ENCODE measurements at places on chromosomes 7 and 10.
A peak's percentile ranks its signal among the peaks of the same experiment; 100 is the strongest.

DNA sequence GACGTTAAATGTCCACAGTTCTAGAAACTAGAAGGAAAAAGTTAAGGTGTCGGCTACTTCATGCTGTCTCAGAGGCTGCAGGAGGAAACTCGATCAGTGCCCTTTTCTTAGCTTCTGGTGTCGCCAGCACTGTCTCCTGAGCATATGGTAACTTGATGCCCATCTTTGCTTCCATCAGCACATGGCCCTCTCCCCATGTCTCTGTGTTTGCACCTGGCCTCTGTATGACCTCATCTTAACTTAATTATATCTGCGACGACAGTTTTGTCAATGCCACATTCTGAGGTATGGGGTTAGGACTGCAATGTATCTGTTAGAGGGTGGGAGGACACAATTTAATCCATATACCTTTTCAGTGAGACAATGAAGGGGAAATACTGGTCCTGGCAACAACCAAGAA lies 449.9 kb downstream of the POM121L12 start:
- H3K36me3 ChIP-seq = no peaks in the 10 kb centered on the region
- DNase-seq = no peak
- H3K4me3 ChIP-seq = no peak overlapping the region
- H3K27ac ChIP-seq = no peak overlapping the region
- H3K4me1 ChIP-seq = no peaks in the 10 kb centered on the region

GRCh38 chr10:104253106-104253505 lies 1.6 kb upstream of the GSTO1 start:
- DNase-seq = no peak
- H3K4me1 ChIP-seq = peaks cover 34% of the 10 kb centered on the region
- H3K27me3 ChIP-seq = peaks cover 25% of the 10 kb centered on the region
- peak overlapping the region; percentile 83 for H3K27ac ChIP-seq

DNA sequence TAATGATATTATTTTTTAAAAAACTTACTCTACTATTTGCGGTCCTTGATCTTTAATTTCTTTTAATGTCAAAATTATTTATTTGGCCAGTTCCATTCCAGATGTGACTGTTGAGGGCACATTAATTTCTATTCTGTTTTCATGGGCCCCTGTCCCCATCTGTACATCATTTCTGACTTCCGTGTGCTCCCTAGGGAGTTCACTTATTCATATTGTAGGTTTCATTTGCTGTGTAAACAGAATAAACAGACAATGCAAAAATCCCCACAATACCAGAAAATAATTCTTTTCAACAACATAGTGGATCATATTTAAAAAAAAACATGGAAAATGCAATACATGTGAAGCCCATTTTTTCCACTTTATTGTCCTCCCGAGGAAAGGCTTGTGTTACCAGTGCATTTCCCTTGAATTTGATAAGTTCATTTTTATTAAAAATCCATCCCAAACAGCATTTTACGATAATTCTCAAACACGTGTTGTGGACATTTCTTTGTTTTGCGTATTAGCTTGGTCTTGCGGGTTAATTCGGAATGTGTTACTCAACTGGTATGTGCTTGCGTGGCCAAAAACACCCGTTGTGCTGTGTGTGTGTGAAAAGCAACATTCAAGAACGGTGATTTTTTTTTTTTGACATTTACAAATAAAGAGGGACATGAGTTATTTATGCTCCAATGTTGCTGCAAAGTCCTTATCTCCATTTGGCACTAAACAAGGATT lies 138.4 kb downstream of the MGMT start:
- H3K27ac ChIP-seq = no peak overlapping the region
- DNase-seq = no peak
- peaks cover 4% of the 10 kb centered on the region for H3K36me3 ChIP-seq
- H3K4me1 ChIP-seq = peaks cover 8% of the 10 kb centered on the region

GRCh38 chr10:63576501-63576900 lies 55.3 kb downstream of the REEP3 start:
- no peak overlapping the region for H3K27ac ChIP-seq
- no peaks in the 10 kb centered on the region for H3K27me3 ChIP-seq

DNA sequence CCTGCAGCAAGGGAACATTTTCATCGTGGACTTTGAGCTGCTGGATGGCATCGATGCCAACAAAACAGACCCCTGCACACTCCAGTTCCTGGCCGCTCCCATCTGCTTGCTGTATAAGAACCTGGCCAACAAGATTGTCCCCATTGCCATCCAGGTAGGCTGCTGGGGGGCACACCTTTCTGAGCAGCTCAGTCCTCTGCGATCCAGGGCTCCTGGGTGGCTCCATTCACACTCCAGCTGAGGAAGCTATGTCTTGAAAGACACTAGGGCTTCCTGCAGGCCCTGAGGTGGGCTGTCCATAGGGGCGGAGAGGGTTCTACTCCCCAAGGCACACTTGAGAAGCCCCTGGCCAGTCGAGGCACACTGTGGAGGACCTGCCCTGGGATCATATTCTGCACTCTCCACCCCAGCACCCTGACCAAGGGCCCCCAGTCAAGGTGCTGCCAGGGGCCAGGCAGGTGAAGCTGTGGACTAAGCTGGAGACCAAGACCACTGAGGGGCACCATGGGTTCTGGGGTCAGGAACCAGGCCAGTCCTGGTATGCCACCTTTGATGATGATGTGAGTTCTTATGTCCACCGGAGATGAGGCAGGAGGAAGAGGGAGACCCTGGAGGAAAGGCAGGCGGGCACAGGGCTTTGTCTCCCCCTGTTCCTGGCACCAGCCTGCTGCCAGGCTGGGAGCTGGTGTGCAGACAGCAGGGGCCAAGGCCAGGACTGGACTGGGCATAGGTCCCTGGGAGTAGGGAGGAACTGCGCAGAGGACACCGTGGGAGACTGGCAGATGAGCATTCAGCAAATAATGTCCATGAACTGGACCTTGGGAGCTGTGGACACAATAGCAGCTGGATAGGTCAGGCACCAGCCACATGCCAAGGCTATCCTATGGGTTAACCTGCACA lies 54.8 kb downstream of the ALOX5 start:
- H3K27ac ChIP-seq = no peak overlapping the region
- peaks cover 4% of the 10 kb centered on the region for H3K36me3 ChIP-seq
- peaks cover 6% of the 10 kb centered on the region for H3K4me1 ChIP-seq
- no peak for DNase-seq

- peak overlapping the region; percentile 72 for H3K4me3 ChIP-seq
- H3K27me3 ChIP-seq = no peaks in the 10 kb centered on the region
- H3K36me3 ChIP-seq = peaks cover 20% of the 10 kb centered on the region
These were observed 65.3 kb downstream of the CARD11 start for GRCh38 chr7:2978408-2978807.

DNA sequence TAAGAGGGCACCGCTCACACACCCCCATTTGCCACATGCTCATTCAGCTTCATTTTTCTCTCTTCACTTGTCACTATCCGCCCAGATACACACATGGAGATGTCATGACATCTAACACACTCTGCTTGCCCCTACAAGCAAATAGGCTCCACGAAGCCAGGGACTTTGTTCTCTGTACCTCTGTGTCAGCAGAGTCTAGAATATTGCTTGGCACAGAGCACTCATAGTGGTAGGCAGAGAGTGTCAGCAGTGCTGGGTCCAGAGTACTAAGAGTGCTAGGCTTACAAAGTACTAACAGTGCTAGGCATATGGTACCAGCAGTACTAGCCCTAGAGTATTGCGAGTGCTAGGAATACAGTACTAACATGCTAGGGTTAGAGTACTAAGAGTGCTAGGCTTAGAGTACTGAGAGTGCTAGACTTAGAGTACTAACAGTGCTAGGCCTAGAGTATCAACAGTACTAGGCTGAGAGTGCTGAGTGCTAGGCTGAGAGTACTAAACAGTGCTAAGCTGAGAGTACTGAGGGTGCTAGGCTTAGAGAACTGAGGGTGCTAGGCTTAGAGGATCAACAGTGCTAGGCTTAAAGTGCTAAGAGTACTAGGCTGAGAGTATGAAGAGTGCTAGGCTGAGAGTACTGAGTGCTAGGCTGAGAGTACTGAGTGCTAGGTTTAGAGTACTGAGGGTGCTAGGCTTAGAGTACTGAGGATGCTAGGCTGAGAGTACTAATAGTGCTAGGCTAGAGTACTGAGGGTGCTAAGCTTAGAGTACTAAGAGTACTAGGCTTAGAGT lies 166.1 kb downstream of the PRKAG2 start:
- DNase-seq = no peak
- H3K36me3 ChIP-seq = no peaks in the 10 kb centered on the region
- peaks cover 14% of the 10 kb centered on the region for H3K4me1 ChIP-seq

DNA sequence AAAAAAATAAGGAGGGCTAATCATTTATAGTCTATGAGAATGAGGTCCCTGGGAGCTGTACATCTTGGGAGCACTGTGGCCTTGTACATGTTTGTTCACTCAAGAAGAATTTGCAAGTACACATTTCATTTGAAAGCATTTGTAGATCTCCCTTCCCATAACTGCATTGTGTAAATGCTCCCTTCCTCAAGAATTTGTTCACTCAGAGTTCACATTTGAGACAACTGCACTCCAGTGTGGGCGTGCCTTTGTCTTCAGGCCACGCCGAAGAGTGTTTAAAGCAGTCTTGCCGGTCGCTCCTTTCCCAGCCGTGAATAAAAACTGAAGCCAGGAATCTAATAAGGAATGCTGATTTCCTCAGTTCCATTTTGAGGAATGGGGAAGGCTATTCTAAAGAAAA lies 291.1 kb upstream of the LYZL1 start:
- peaks cover 5% of the 10 kb centered on the region for H3K36me3 ChIP-seq
- H3K27me3 ChIP-seq = peaks cover 10% of the 10 kb centered on the region
- DNase-seq = no peak
- no peaks in the 10 kb centered on the region for H3K4me1 ChIP-seq
- no peak overlapping the region for H3K4me3 ChIP-seq

DNA sequence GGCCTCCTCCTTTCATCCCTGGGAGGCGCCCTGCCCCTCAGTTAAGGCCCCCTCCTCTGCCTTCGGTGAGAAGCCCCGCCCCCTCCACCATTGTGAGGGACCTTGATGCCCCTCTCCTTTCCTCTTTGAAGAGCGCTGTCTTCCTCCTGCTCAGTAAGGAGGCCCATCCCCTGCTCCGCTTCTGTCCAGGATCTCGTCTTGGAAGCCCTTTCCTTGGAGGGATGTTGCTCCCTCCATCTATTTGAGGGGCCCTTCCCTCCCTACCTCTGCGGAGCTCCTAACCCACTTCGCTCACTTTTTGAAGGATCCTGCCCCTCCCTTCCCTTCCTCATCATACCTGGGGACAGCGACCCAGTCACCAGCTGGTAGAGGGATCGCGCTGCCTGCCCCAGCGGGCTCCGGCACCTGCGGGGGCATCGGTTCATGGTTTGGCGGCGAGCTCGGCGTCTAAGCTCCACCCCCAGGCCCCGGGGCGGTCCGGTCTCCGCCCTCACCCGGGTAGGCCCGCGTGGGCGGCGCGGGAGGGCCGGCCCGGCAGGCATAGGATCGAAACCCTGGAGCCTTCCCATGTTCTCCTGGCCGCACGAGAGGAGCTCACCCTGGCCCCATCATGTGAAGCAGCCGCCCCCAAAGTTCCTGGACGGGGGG lies 4.1 kb downstream of the KCNIP2 start:
- H3K4me3 ChIP-seq = peak overlapping the region; percentile 87
- DNase-seq = peak; percentile 49
- H3K27ac ChIP-seq = no peak overlapping the region

- no peaks in the 10 kb centered on the region for H3K36me3 ChIP-seq
- H3K27me3 ChIP-seq = peaks cover 15% of the 10 kb centered on the region
- DNase-seq = peak; percentile 5
- no peaks in the 10 kb centered on the region for H3K4me1 ChIP-seq
- H3K27ac ChIP-seq = no peak overlapping the region
- H3K4me3 ChIP-seq = no peak overlapping the region
These were observed 72.0 kb downstream of the GRID1 start for GRCh38 chr10:86294346-86295265.

DNA sequence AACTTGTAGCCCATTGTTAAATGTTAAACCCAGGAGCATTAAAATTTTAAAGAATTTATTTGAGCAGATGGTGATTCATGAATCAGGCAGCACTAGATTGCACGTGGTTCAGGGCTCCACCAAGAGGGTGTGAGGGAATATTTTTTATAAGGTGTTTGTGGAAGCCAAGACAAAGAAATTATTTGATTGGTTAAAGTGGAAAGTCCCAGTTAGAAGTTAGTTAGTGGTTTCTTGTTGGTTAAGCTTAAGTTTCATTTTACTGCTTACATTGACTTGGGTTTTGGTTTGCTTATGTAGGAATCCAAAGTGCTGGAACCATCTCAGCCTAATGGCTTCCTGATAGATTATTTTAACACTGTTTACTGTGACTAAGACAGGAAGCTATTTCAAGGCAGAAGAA lies 906.2 kb downstream of the LRMDA start:
- no peaks in the 10 kb centered on the region for H3K36me3 ChIP-seq
- no peak overlapping the region for H3K4me3 ChIP-seq
- H3K4me1 ChIP-seq = no peaks in the 10 kb centered on the region
- no peaks in the 10 kb centered on the region for H3K27me3 ChIP-seq
- H3K27ac ChIP-seq = no peak overlapping the region
- DNase-seq = no peak

GRCh38 chr10:5283305-5284158 lies 81.2 kb upstream of the UCN3 start:
- H3K36me3 ChIP-seq = no peaks in the 10 kb centered on the region
- DNase-seq = no peak
- no peak overlapping the region for H3K27ac ChIP-seq
- H3K27me3 ChIP-seq = peaks cover 37% of the 10 kb centered on the region
- H3K4me3 ChIP-seq = no peak overlapping the region

DNA sequence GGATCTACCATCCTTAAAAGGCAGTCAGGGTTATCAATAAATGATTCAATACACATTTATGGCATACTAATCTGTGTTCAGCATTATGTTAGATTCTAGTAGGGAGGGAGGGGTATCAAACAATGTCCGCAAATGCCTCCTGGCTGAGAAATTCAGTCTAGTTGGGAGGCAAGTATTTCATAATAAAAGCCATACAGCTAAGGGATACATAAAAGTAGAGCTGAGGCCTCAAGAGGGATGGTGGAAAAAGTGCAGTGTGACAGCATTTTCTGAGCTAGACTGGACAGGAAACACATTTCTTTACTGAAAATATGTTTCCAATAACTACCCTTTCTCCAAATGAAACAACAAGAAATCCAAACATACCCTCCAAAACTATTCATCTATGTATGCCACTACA lies 152.8 kb upstream of the LRRN3 start:
- H3K27ac ChIP-seq = no peak overlapping the region
- DNase-seq = no peak
- no peaks in the 10 kb centered on the region for H3K27me3 ChIP-seq
- H3K4me3 ChIP-seq = no peak overlapping the region

- peaks cover 38% of the 10 kb centered on the region for H3K4me1 ChIP-seq
- no peak overlapping the region for H3K27ac ChIP-seq
- H3K27me3 ChIP-seq = peaks cover 71% of the 10 kb centered on the region
- peaks cover 14% of the 10 kb centered on the region for H3K36me3 ChIP-seq
These were observed 4.0 kb downstream of the TNRC18 start for GRCh38 chr7:5419539-5420066.

DNA sequence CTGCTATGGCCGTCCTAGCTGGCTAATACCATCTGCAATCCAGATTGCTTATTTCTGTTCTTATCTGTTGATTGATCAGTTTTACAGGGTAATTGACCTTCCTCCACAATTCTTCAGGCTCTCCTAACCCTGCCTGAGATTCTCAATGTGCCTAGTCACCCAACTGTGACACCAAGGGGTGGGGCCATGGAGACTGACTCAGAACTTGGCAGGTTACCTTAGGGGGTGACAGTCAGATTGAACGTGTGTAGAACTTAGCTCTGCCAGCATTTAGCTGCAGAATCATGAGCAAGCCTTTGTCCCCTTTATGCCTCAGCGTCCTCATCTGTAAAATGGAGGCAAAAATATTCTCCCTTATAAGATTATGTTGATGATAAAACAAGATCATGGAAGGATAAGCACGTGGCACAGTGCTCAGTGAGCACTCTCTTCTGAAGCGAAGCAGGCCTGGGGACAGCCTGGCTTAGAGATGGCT lies 19.1 kb upstream of the LEP start:
- H3K27ac ChIP-seq = no peak overlapping the region
- peaks cover 10% of the 10 kb centered on the region for H3K27me3 ChIP-seq
- peaks cover 2% of the 10 kb centered on the region for H3K36me3 ChIP-seq
- no peak for DNase-seq
- H3K4me3 ChIP-seq = no peak overlapping the region

Data from central memory CD8-positive, alpha-beta T cell (primary cell).